ENCODE measurements at places on chromosomes 11 and 22. TPM values are rescaled to one million over a fixed set of nuclear protein-coding genes. Genes with fewer than 3 reads are reported as not detected.
A peak's percentile ranks its signal among the peaks of the same experiment; 100 is the strongest.

DNA sequence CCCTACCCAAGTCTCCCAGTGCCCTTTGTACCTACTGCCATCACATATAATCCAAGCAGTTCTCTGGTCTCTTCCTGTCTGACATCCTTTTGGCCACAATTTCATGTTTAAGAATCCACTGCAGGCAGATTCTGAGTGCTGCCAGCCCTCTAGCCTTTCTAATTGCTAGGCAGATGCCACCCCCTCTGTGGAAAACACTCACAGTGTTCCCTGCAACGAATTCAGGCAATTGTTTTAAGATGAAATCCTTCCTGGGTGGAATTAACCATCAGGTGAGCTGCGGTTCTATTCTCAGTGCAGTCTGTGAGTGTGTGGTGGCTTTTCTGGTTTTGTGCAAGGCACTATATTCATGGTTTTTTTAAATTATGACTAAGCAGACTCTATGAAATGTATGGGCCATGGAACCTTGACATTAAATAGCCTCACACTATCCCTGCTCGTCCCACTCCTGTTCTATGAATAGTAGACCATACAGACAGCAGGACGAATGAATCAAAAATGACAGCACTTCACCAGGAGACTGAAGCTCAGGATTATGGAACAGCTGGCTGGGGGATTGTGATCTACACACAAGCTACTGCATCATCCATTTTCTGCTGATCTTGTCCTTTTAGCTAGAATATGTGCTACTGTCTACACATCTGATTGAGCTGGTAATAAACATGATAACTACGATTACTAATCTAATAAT lies 29.8 kb upstream of the BMAL1 start:
- DNase-seq = no peak

DNA sequence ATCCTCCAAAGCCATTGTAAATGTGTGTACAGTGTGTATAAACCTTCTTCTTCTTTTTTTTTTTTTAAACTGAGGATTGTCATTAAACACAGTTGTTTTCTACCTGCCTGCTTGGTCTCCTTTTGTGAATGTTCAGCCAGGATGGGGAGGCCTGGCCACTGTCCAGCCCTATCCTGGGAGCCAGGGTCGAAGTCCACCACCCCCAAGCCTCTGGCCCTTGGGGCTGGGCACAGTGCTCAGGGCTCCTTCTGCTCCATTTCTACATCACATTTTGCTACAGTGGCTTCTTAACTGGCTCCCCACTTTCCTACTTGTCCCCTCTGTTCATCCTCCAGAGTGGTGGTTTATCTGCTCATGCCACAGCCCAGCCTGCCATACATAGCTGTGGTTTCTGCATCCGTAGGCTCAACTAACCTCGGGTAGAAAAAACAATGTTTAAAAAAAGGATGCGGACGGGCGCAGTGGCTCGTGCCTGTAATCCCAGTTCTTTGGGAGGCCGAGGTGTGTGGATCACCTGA lies 2.5 kb upstream of the SMARCB1 start:
- DNase-seq = no peak

DNA sequence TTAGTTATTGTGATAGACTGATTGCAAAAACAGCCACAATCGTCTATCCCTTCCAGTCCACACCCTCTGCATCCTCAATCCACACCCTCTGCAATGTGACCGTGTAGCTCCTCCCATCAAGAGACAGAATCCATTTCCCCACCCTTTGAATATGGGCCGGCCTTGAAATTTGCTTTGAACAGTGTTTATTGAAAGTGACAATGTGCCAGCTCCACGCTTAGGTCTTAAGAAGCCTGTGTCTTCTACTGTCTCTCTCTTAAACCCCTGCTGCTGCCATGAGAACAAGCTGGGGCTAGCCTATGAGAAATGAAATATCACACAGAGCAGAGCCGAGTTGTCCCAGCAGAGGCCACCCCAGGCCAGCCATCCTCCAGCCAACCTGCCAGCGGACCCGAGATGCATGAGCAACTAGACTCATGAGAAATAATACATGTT lies 22.3 kb upstream of the MICAL2 start:
- peak; percentile 93 for DNase-seq

DNA sequence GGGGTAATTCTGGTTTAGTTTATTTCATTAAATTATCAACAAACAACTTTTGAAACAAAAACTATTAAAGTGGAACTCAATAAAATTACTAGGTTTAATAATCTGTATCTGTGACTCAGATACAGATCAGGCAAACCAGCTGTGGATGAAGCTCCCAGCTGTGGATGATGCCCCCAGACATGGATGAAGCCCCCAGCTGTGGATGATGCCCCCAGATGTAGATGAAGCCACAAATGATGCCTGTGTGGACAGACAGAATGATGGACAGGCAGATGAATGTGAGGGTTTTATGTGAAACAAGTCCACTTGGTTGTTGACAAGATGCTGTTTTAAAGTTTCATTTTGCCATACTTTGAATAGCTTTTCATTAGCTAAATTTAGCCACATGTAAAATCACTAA lies 5.8 kb upstream of the ZNF74 start:
- no peak for DNase-seq

- DNase-seq = no peak
Measured at GRCh38 chr11:127061947-127062346, 61.4 kb upstream of the KIRREL3 start.

DNA sequence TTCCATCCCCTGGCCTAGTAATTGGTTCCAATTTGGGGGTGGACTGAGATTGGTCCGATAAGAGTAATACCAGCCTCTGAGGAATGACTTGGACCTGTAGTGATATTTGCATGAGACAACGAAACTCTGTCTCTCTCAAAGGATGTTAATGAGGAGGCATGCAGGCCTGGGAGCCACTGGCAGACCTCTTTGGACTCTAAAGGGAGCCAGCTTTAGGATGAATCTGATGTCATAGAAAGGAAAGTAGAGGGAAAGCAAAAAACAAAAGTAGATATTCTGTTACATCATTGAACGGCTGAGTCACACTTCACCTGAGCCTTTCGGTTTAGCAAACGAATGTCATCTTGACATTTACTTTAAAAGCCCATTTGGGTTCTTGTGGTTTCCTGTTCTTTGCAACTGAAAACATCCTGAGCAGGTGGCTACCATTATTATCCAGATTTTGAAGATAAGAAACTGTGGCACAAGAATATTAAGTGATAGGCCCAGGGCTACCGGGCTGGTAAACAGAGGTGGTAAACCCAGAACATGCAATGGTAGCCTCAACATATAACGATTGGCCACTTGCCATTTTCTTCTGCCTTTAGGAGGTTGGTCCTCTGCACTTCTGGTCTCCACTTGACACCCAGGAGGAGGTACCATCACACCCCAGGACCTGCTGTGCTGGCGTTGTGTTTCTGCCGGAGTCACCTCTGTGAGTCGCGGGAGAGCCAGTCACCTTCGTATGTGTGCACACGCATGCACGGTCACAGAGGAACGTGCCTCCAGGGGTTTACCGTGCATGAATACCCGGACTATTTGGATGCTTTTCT lies 42.7 kb downstream of the RTL6 start:
- DNase-seq = no peak

GRCh38 chr22:27347951-27348350 lies 453.6 kb downstream of the MN1 start:
- DNase-seq = no peak

DNA sequence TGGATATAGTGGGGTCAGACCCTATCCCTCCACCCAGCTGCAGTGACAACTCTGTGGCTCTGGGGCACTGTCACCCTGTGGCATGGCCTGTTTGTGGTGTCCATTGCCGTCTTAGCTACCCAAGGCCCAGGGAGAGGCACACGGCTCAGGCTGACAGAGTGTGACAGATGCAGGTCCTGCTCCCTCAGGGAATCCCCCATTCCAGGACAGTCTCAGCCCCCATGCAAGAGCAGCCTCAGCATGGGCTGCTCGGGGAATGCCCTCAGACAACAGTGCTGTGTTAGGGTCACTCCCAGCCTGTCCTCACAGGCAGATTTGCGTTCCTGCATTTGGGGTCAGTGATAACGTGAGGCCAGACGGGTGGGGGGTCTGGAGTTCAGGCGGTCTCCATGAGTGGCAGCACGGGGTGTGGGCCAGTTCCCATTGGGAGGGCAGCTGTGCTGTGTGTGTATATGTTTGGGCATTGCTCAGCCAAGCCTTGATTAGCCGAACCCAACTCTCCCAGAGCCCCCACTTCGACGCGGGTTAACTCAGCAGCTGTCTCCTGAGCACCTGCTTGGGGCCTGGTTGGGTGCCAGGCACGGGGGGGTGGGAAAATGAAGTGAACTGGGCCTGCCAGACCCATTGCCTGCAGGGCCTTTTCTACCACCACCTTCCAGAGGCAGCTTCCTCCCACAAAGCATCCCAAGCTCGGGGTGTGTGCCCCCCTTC lies 5.3 kb upstream of the KCNQ1OT1 start:
- no peak for DNase-seq

DNA sequence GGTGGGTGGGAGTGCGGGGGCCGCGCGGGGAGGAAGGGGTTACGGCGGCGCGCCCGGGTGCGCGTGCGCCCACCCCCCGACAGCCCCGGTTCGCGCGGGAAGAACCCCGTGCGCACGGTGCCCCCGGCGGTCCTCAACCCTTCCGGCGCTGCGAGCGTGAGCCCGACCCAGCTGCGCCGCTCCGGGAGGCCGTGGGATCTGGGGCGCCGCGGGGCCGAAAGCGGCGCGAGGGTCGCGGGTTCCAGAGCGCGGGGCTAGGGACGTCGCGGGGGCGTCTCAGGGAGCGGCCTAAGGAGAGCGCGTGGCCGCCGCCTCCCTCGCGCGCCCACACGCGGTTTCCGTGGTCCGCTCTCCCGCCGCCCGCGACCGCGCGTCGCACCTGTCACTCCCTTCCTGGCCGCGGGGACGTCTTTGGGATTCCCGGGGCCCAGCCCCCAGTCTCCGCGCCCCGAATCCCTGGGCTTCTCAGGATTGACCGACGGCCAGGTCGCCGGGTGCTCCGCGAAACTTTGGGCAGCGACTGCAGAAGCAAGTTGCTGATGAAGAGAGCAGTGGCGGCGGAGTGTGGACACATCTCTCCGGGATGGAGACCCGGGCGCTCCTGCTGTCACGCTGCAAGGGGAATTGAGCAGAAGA lies 582 bp downstream of the SREBF2 start:
- DNase-seq = no peak

DNA sequence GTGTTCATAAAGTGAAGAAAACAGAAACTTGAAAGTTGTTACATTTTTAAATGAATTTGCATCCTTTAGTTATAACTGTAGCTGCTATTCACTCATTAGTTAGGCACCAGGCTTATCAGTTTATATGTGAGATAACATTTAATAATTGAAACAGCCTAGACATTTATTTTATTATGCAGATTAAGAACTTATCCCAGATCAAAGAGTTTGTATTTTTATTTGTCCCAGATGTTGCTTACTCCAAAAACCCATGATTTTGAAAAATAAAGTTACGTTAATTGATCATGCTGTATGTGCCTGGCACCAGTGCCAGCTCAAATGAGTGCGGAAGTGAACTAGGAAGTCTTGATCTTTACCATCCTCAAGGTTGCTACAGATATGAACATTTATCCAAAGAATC lies 172.7 kb upstream of the CARD18 start:
- DNase-seq = no peak

DNA sequence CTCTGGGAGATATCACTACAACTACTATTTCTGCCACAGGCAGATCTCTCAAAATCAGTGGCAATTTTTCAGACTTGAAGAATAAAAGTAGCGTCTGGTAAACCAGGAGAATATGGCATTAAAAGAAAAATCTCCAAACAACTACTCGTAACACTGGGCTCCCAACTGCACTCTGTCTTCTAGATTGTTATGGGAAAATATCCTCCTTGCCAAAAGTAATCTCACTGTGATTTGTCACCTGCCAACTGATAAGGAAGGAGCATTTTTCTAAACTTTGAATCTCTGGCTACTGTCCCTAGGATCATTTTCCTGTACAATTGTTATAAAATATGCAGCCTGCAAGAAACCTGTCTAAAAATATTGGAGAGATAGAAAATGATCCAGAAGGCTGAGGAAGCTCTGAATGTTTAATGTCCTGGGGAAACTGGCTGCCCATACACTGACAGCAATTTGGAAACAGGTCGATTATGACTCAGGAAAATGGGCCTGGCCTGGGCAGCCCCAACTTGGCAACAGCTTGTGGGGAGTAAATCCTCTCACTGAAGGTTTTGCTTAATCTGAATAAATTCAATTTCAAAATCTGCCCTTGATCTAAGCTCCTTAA lies 90.5 kb upstream of the DBX1 start:
- DNase-seq = no peak

- DNase-seq = no peak
Measured at GRCh38 chr22:24049211-24049610, 38.1 kb downstream of the CABIN1 start.

DNA sequence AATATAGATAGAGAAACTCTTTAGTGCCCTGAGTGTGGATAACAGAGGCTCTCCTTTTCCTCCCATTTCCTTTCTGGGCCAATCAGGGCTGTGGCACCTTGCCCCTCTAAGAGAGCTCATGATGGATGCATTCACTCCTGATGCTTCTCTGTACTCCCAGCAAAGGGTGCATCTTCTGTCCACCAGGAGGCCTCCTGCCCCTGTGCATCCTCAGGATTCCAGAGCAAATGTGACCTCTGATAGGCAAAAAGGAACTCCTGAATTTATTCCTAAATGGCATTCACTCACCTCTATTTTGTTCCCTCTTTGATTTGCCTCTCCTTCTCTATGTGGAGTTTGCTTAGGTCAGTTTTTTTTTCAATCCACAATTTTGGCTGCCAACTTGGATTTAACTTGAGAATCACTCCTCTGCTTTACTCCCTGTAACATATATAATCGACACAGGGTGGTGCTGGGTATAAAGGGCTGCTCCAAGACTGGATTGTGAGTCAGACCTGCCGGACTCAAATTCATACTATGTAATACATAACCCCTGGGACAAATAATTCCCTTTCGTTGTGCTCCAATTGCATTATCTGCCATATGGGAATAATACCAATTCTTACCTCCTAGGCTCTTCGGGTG lies 1.1 kb upstream of the MRGPRX4 start:
- DNase-seq = peak; percentile 49

DNA sequence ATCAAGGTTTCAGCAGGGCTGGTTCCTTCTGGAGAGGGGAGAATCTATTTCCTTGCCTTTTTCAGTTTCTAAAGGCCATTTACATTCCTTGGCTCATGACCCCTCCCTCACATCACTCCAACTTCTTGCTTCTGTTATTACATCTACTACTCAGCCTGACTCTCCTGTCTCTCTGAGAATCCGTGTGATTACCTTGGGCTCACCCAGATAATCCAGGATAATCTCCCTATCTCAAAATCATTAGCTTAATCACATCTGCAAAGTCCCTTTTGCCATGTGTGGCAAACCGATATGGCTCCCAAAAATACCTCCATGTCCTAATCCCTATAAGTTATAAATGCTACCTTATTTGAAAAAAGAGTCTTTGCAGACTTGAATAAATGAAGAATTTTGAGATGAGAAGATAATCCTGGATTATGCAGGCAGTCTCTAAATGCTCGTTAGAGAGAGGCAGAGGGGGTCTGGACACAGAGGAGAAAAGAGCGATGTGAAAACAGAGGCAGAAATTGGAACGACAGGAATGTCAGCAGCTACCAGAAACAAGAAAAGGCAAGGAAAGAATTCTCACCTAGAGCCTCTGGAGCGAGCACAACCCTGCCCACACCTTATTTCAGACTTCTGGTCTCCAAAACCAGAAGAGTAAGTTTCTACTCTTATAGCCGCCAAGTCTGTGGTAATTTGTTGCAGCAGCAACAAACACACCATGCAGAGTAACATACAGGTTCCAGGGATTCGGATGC lies 23.6 kb upstream of the ARHGAP32 start:
- DNase-seq = peak; percentile 40

SCUBE2 gene
- polyA plus RNA-seq = 1.3 TPM

CD248 gene
- polyA plus RNA-seq = 0.04 TPM

CASP1 gene
- 29.8 TPM for polyA plus RNA-seq

TIMM10 gene
- 120 TPM for polyA plus RNA-seq

OR8K1 gene
- polyA plus RNA-seq = not detected

MRGPRX4 gene
- not detected for polyA plus RNA-seq

Data from foreskin keratinocyte (primary cell).